Stimulated activated naive CD8-positive, alpha-beta T cell treated with anti-CD3 and anti-CD28 coated beads, Interleukin-15, amount 100 ng/mL, for 72 hours (primary cell): ENCODE measurements at places on chromosomes 5 and 9.

DNA sequence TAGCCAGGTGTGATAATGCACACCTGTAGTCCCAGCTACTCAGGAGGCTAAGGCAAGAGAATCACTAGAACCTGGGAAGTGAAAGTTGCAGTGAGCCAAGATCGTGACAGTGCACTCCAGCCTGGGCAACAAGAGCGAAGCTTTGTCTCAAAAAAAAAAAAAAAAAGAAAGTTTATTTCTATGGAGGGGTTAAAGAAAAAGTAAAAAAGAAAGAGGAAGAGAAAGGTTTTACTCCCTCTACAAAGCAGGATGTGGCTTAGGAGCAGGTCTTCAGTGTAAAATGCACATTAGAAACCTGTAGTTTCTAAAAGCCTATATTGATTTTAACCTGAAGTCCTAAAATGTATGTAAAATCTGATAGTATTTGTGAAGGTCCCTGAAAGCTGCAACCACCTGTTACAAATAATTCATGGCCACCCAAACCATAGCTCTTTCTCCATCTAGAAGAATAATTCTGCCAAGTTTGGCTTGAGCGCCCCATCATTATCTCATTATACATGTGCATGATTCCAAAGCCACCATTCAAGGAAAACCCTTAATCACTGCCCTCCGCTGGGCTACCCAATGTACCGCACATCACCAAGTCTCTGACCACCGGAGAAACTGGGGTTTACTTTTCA, 3.4 kb downstream of the FNBP1 start:
- DNase-seq, result no peak

- DNase-seq, result no peak
Observed at GRCh38 chr9:33426843-33427293, 20.5 kb downstream of the AQP3 start.

- DNase-seq, result no peak
Observed at GRCh38 chr9:134600371-134600770, 41.2 kb upstream of the COL5A1 start.

- DNase-seq, result no peak
Observed at GRCh38 chr9:128809036-128809599, 9.2 kb upstream of the ENDOG start.

- DNase-seq, result no peak
Observed at GRCh38 chr5:58855851-58856739, 273.2 kb downstream of the RAB3C start.

GRCh38 chr5:115530426-115530825, 14.1 kb downstream of the FEM1C start:
- no peak for DNase-seq

DNA sequence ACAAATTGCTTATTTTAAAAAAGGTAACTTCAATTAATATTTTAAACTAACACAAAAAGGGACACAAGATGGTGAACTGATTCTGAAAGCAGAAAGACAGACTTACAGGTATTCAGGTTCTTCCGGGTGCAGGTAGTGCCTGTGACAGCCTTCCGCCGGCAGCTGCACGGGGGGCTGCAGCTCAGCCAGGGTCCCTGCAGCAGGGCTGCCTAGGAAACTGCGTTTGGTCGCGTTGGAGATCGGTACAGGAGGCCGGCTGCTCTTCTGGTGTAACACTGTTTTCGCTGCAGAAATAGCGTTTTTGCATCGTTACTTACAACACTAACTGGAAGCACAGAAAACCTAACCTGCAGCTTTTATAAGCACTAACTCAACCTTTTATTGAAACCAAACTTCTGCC, 80.0 kb downstream of the CAMSAP1 start:
- no peak for DNase-seq

GRCh38 chr5:144131261-144131660, 39.2 kb downstream of the YIPF5 start:
- DNase-seq, result no peak

GRCh38 chr5:175001876-175002645, 277.7 kb downstream of the MSX2 start:
- no peak for DNase-seq

- DNase-seq, result no peak
Observed at GRCh38 chr9:5493679-5494511, 16.4 kb upstream of the PDCD1LG2 start.

DNA sequence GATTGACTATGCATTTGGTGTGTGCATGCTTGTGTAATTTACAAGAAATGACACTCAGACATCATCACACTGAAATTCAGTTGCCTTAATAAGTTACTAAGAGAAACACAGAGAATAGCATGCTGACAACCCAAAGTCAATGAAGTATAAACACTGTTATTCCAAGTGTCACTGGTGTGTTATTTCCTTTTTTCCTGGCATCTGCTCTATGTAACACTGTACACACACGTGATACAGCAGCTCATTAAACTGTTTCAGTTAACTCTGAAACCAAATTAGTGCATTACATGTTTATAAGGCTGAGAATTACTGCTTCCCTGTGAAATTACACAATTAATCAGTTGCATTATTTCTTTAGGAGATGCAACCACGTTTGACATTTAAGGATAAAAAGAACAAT, 252.7 kb downstream of the EFNA5 start:
- DNase-seq, result no peak

- DNase-seq, result no peak
Observed at GRCh38 chr9:3479514-3480352, 46.1 kb downstream of the RFX3 start.

- DNase-seq, result no peak
Observed at GRCh38 chr5:130109152-130109551, 204.9 kb downstream of the CHSY3 start.

GRCh38 chr5:138559937-138560336, 15.3 kb downstream of the HSPA9 start:
- no peak for DNase-seq

DNA sequence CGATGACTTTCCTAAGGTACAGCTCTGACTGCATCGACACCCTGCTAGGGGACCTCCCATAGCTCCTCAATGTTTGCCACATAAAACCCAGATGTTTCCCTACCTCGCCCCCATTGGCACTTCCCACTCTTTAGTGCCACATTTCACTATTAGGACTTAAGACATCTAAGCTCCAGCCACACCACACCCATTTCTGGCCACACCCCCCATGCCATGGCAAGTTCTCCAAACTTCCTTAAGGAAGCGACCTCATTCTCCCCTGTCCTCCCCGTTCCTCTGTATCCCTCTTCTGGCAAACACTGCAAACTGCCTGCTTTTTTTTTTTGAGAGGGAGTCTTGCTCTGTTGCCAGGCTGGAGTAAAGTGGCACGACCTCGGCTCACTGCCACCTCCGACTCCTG, 62.9 kb downstream of the USP20 start:
- DNase-seq, result no peak

DNA sequence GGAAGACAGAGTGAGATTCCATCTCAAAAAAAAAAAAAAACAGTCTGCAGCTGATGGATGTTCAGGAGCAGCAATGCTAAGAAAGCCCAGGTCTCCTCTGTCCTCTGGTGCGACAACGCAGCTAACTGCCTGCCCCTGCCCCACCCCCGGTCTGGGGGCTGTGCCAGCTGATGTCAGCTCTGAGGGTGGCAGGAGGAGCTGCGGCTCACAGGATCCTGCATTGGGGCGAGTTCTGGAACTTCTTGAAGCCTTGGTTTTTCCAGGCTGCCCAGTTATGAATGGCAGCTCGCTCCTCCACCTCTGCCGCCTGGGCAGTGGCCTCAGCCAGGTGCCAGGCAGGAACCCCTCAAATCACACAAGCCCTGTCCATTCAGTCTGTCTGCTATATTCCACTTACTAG, 113.5 kb downstream of the ROR2 start:
- no peak for DNase-seq

GRCh38 chr5:52870448-52870847, 82.7 kb downstream of the ITGA1 start:
- no peak for DNase-seq

DNA sequence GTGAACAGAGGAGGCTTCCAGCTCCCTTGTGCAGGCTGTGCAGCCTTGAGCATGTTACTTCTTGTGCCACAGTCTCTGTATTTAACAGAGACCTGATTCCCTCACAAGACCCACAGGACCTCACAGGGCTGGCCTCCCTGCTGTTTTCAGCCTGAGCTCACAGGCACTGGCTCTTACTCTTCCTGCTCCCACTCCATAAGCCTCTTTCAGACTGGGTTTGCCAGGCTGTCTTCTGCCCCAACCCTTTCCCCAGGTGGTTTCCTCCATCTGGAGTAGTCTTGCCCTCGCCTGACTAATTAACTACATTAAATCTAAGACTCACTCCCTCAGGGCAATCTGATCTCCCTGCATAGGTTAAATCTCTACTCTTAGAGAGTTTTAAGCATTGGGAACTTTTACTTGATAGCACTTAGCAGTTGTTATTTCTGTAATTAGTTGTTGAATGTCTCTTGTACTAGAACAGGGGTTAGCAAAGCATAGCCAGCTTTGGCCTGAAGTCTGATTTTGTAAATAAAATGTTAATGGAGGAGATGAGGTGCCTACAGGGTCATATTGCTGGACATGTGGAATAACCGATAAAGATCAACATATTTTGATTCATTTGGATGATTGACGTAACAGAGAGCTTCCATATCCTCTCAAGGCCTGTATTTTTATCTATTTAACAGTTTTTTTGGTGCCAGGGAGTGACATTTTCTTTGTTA, 28.6 kb upstream of the SPATA31E1 start:
- no peak for DNase-seq
